ENCODE measurements at places on chromosomes 1 and 21.

DNA sequence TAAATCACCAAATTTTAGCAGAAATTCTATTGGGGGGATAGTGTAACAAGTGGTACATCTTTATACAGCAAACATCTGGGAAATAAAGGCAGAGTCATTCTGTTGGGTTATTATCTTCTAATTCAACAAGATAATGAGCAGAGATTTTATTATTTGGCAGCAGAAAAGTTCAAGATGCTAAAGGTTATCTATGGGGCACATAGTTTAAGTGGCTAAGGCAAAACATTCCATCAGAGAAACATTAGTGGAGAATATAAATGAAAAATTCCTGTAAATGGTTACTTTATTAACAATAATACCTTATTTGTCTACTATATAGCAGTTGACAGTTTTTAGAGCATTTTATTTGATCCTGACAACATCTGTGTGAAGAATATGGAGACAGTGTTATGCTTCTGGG is 815.7 kb downstream of the NCAM2 start:
- DNase-seq = no peak

GRCh38 chr1:95230768-95231191 is 3.2 kb upstream of the RWDD3 start:
- no peak for DNase-seq

GRCh38 chr1:162497723-162498495 is at the start of gene UHMK1:
UHMK1 (plus strand) TSS chr1:162497818; CDS start chr1:162498001, 183 bp downstream.
- peak; percentile 91 for DNase-seq

DNA sequence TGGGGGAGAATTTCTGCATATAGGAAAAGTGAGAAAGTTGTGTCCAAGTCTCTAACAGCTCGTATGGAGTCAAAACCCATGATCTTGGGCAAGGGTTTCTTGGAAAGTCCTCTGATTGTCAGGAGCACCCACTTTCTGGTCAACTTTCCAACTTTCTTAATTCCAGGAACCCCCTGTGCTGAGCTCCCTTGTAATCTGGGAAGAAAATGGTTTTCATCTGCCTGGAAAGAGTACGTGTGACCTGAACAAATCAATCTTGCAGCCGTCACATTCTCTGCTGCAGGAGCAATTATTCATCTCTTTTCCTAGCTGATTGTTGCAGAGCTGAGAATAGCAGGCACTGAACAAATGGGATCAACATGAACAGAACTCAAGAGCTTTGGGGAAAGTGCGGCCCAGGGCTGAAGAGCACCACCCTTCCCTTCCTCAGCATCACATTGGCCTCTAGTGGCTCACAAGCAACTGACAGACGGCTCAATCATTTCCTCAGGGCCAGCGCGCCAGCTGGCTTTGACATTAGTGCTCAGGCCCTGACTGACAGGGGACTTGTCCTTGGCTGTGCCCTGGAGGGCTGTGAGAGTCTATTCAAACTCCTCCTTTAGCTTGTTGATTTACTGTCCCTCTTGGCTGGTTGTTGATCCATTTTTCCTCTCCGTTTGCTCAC is 295.2 kb downstream of the HLX start:
- DNase-seq = peak; percentile 78

DNA sequence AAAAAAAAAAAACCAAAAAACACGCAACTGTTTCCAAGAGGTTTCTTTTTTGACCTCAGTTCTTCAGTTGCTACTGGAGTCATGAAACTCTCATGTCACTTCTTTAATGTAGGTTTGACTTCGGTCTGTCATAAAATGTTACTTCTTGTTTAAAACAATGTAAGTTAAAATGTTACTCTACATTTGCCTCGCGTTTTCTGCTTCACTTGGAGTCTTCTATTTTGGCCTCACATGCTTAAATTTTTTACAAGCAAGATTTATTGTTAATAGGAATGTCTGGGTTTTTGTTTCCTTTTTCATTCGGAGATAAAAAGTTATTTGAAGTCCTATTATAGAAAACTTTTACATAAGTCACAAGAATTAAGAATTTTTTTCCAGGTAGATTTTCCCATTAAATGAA is 880.2 kb downstream of the LTN1 start:
- no peak for DNase-seq

- DNase-seq = no peak
Measured at GRCh38 chr1:145707183-145707867, at the start of gene PDZK1. PDZK1 (minus strand) TSS chr1:145707368; CDS start chr1:145688021, 19,347 bp downstream.

- DNase-seq = no peak
Measured at GRCh38 chr1:205519541-205520131, 15.2 kb downstream of the CDK18 start.

DNA sequence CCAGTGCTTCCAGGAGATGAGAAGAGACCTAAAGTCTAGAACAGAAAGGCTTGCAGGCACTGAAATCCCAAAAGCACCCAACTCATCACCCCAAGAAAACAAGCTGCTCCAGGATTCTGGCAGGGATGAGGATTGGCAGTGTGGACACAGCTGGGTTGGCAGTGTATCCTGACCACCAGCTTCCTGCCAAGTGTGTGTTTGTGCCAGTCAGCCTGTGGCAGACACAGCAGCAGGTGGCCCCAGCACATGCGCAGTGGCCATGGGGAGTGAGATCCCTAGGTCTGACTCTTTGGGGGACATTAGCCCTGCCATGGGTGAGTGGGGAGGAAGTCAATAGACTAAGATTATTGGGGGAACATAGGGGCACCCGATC is 8.7 kb upstream of the SNAPIN start:
- no peak for DNase-seq

DNA sequence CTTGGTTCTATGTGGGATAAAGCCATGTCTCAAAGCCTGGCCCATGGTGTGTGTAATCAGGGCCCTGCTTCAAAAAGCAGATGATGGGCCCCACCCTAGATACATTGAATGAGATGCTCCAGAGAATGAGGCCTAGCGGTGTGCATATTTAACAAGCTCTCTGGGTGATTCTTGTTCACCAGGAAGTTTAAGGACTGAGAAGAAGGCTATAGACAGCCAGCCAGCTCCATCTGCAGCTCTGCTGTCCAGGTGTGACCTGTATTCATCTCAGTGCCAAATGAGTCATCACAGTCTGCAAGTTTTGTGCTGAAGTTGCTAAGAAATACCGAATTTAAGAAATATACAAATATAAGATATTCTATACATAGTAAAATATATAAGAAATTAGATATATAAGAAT is 182.0 kb upstream of the RUNX1 start:
- no peak for DNase-seq

- no peak for DNase-seq
Measured at GRCh38 chr1:177487481-177487880, 316.7 kb downstream of the BRINP2 start.

- no peak for DNase-seq
Measured at GRCh38 chr1:34771573-34772371, 9.2 kb upstream of the GJB3 start.

DNA sequence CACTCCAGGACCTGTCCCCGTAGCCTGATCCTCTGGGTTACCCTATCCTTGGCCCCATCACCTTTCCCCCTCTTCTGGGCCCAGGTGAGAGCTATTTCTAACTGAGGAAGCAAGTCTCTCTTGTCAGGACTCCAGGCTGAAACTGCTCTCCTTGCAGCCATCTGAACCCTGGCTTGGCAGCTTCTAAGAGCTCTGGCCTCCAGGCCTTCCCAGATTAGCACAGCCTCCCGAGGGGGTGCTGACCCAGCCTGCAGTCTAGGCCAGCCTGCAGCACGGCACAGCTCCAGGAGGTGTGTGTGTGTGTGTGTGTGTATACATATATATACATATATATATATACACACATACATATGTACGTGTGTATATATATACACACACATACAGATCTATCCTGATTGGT is 17.4 kb downstream of the CACNA1S start:
- no peak for DNase-seq

GRCh38 chr1:30768830-30769718 is 11.5 kb upstream of the LAPTM5 start:
- no peak for DNase-seq

GRCh38 chr21:31772674-31773555 is 41.0 kb upstream of the SCAF4 start:
- peak; percentile 88 for DNase-seq

- no peak for DNase-seq
Measured at GRCh38 chr1:44790968-44791801, 3.2 kb upstream of the BEST4 start.

GRCh38 chr1:5430911-5431697 is 561.1 kb downstream of the NPHP4 start:
- no peak for DNase-seq

DNA sequence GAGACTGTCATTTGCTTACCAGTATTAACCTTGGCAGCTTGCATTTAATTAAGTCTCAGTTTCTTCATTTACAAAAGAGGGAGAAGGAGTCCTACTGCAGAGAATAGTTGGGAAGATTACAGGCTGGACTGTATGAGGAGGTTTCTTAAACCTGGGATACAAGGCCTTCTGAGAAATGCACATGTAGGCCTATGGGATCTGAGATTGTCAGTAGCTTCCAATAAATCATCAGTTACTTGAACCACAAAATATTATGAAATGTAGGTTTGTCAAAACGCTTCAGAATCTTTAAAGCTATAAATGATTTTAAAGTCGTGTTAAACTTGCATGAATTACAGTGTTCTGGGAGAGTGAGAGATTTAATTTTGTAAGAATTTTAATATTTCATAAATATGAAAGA is 69.6 kb downstream of the NRIP1 start:
- no peak for DNase-seq

DNA sequence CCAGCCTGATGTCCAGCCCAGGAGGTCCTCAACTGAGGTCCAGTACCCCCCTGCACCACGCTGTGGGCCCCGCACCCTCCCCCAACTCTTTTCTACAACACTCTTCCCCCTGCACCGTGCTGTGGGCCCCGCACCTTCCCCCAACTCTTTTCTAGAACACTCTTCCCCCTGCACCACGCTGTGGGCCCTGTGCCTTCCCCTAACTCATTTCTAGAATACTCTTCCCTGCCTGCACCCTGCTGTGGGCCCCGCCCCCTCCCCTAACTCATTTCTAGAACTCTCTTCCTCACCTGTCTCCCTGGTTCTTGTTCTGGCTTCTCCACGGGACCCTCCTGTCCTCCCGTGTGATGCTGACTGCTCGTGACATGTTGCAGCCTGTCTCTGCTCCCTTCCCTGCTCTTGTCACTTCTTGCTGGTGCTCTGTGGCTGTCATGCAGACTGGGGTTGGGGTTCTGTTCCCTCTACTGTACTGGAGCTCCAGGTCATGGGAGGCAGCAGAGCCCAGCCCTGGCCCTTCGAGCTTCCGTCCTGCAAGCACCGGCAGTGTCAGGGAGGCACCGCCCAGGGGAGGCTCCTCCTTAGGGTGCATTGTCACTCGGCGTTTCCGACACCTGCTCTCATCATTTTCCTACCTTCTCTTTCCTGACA is 160.1 kb upstream of the COL6A1 start:
- DNase-seq = no peak

DNA sequence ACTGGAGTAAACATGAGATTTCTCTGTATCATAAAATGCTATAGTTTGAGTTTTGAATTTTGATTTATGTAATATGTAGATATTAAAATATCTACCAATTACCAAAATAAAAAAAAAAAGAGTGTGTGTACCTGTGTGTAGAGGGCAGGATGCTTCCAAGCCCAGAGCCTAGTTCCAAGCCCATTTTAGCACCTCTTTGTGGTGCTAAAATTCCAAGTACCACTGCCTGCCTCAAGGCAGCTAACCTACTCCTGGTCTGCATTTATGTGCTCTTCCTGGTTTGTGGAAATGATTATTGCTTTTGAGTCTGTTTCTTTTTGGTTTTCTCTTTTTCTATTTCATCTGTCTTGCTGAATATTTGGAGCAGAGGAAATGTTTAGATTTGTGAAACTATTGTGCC is 8.7 kb upstream of the POU2F1 start:
- no peak for DNase-seq

DNA sequence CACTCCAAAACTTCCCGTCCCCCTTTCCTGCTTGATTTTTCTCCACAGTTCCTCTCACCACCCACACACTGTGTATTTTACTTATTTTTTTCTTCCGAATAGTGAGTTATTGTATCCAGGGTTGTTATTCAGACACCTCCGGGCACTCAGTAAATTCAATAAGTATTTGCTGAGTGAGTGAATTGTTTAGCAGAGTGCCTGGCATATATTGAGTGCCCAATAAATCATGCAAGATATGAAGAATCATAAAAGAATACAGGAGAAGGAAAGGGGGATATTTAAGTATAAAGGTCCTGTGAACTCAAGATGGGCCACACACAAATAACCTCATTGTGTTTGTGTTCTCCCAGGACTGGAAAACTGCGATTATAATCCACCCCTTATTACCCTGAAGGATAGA is 139.9 kb downstream of the GALNT2 start:
- no peak for DNase-seq

- no peak for DNase-seq
Measured at GRCh38 chr1:4395158-4395557, 259.3 kb upstream of the AJAP1 start.

GRCh38 chr1:201376464-201377374 is 761 bp downstream of the TNNT2 start:
- DNase-seq = peak; percentile 52

GRCh38 chr1:235317168-235317567 is 10.8 kb downstream of the ARID4B start:
- DNase-seq = peak; percentile 78

DNA sequence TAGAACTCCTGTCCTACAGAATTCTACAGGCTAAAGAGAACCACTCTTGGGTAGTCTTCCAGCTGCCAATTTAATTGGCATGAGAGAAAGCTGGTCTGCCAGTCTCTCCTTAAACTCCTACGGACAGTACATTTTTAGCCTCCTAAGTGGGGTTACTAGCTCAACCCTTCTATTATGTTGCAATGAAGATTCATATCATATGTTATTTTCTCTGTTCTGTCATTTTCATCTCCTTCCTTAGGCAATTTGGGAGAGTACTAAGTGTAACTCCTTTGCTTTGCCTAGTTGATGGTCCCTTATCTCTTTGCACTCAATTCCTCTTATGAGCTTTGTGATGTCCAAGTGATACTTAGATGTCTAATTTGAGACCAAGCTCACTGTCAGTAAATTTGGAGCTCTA is 14.0 kb downstream of the GNAT2 start:
- DNase-seq = no peak

DNA sequence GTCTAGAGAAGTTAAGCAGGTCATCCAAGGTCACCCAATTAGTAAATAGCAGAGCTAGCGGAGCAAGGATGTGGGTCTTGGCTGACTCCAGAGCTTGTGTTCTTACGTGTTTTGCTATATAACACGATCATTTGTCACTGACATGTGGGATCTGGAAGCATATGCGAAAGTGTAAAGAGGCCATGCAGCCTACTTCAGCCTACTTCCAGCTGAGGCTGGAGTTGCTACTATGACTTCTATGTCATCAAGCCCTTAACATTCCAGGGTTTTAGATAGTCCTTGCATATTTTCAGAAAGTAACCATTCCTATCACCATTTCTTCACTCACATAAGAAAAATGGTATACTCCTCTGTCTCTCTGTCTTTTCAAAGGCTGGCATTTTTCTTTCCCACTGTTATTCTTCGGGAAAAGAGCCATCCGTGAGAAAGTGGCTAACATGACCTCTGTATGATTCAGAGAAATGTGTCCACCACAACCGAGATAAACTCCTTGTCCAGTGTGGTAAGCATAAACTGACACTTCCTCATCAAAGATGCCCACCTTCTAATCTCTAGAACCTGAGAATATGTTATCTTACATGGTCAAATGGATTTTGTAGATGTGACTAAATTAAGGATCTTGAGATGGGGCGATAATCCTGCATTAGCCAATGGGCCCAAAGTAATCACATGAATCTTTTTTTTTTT is 24.0 kb upstream of the ABL2 start:
- DNase-seq = no peak
